ENCODE measurements at places on chromosomes 2 and 18.

DNA sequence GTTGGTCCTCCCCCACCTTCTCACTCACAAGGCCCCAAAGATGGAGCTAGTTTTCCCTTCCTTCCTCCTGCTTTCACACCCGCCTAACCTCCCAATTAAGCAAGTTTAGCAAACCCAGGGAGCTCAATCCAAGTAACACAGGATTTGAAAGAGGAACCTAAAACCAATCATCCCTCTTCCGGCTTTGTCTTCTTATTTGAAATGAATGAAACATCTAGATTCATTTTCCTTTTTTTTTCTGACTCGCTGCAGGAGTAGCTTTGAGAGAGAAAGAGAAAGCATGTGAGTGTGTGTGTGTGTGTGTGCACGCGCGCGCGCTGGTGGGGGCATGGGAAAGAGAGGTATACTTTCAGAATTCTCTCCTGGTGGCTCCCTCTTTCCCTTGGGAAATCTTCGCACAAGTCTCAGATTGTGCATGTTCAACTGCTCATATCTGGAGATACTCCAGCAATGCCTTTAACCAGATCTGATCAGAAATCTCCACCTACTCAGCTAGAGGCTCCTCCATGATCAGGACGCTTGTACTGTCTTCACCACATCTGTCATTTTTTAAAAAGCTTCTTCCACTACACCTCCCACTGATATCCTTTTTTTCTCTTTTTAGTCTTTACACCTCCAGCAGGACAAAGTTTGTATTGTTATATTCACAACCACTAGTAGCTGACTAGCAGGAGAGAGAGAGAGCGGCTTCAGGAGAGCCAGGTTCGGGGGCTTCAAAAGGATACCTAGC, 1.7 kb downstream of the SLC8A1 start:
- no peak for DNase-seq

GRCh38 chr2:42456126-42456839, 37.5 kb downstream of the KCNG3 start:
- no peak for DNase-seq

DNA sequence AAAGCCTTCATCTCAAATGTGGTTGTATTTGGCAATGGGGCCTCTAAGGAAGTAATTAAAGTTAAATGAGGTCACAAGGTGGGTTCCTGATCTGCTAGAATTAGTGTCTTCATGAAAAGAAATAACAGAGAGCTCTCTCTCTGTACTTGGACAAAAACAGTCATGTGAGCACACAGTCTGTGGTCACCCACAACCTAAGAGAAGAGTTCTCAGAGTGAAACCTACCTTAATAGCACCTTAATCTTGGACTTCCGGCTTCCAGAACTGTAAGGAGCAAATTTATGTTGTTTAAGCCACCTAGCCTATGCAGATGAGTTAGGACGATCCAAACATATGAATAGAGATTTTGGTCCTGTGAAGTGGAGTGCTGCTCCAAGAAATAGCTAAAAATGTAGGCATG, 758.9 kb downstream of the LRRTM4 start:
- DNase-seq: no peak

GRCh38 chr2:58629545-58630119, 388.5 kb upstream of the FANCL start:
- no peak for DNase-seq

DNA sequence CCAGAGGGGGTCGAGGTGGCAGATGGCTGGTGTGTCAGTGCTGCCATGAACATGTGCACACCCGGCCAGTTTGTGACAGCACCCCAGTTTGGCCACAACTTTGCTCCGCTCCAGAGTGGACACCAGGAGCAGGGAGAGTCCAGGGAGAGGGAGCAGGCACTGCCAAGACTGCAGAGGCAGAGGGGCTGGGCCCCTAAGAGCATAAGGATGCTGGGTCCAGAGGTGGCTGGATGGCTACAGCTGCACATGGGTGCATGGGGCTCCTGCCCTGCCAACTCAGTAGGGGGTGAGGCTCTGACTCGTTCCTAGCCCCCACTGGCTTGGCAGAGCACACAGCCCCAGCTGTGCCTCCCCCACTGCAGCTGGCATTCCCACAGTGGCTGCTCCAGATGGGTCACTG, 999.2 kb upstream of the CRIM1 start:
- DNase-seq: no peak

GRCh38 chr2:173815772-173816171, 149.4 kb downstream of the SP3 start:
- DNase-seq: no peak

DNA sequence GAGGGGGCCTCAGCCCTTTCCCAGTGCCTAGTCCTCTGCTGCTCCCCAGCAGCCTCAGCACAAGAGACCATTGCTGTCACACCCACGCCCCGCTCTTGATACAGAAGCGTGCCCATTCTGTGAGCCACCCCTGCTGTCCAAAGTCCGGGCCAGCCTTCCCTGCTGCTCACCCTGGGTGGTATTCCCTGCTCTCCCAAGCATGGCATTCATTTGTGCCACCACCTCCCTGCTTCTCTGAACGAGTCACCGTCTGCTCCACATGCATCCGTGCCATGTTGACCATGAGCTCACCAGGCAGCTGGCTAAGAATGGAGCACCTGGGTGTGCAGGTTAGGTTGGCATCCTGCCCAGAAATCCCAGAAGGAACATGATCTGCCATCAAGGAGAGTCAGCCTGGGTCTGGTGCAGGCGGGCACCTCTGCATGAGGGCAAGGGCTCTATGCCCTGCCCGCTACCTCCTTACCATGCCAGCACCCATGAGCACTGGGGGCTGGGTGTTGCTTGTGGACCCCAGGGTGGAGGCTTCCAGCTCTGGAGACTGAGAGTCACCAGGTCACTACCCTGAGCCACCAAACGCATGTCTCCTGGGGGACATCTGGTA, 63.0 kb downstream of the TWIST2 start:
- DNase-seq: no peak

DNA sequence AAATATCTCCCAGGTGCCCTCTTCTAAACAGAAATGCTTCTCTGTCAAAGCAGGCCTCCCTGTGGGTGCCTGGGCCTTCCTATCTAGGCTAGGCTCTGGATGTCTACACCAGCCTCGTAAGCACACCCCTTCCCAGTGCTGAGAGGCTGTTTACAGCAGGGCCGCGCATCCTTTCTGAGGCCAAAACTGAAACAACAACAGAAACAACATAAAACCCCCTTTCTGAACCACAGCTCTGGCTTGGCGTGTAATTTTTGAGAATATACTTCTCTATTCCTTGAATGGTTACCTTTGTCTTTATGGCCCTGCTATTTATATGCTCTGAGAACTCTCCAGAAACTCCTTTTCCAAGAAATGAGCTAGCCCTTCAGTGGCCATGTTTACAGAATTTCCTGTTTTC, 118.4 kb downstream of the BCL2L11 start:
- no peak for DNase-seq

GRCh38 chr2:127776122-127776780, 34.7 kb downstream of the WDR33 start:
- DNase-seq: no peak

- no peak for DNase-seq
Measured at GRCh38 chr2:55120634-55121359, 70.5 kb upstream of the RTN4 start.
